ENCODE measurements at places on chromosomes 3 and 15.

- peak; percentile 45 for DNase-seq
Measured at GRCh38 chr3:72346526-72346926, 501.7 kb downstream of the SHQ1 start.

- DNase-seq, result no peak
Measured at GRCh38 chr3:97863031-97863430, 41.2 kb downstream of the CRYBG3 start.

GRCh38 chr3:110774496-110775265, 296.9 kb upstream of the NECTIN3 start:
- no peak for DNase-seq

GRCh38 chr3:136464502-136464901, 214.4 kb downstream of the PCCB start:
- no peak for DNase-seq

- DNase-seq, result no peak
Measured at GRCh38 chr3:159045279-159045885, 243.5 kb downstream of the MFSD1 start.

Measured in activated CD4-positive, alpha-beta T cell treated with anti-CD3 and anti-CD28 coated beads, Interleukin-2, Interleukin-6, amounts not matched to agents 100 ng/mL and 50 ng/mL, durations not matched to agents 16 hours and 8 hours (primary cell).